ENCODE measurements at places on chromosomes 16 and 17.
A peak's percentile ranks its signal among the peaks of the same experiment; 100 is the strongest.

- no peak for DNase-seq
These were observed 112.5 kb downstream of the MSI2 start for GRCh38 chr17:57368637-57369336.

- DNase-seq = no peak
These were observed 30.9 kb upstream of the KCNJ12 start for GRCh38 chr17:21345236-21345635.

- DNase-seq = no peak
These were observed 83.2 kb downstream of the NTN1 start for GRCh38 chr17:9104370-9105041.

DNA sequence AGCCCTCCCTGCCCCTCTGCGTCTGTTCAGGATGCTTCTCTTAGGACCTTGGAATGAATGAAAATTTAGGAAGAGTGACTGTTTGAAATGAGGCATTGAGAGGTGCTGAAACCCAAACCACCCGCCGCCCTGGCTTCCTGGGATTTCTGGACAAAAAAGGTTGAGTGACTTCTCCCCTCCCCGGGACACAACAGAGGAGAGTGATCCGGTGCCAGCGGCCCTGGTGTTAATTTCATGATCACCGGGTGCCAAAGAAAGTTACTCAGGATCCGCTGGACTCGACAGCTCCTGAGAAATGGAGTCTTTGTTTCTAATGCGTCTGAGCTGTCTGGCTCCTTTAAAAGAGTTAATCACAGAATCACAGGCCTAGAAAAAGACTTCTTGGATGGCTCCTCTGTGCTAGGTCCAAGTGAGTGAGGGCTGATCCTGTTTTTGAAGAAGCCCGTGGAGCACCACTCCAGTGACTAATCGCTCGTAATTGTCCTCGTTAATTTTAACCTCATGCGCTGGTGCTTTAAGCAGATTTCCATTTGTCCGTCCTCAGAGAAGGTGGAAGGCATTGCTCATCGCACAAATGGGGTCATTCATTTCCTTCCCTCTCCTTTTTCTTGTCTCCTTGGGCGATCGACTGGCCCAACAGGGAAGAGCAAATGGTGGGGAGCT is 144.4 kb upstream of the ZFHX3 start:
- no peak for DNase-seq

GRCh38 chr17:39200957-39201510 is 951 bp downstream of the RPL19 start:
- no peak for DNase-seq

GRCh38 chr16:48538746-48539484 is 71.1 kb downstream of the N4BP1 start:
- DNase-seq = no peak

DNA sequence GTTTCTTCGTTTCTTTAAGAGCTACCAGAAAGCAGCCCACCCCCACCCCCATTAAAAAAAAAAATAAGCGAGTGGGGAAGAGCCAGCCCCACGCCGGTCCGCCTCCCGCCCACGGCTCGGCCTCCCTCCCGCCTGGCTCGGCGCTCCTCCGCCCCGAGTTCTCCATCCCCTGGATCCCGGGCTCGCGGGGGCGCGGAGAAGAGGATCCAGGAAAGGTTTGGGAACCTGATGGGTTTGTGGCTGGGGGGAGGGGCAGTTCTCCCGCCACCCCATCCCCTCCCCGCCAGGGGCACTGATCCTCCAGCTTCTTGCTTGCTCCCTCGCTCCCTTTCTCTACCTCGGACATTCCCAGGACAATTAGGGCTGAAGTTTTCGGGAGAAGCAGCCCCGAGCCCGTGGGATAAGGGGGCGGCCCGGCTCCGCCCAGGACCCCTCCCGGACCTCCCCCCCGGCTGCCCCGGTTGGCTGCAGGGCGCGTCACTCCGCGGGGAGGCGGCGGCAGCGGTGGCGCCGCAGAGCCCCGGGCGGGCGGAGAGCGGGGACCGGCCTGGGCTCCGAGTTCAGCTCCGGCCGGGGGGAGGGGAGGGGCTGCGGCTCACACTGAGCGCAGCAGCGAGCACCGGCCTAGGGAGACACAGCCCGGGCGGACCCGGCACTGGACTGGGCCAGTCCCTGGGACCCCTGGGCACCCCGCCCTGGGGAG is 1.0 kb upstream of the SALL1 start:
- peak; percentile 22 for DNase-seq

DNA sequence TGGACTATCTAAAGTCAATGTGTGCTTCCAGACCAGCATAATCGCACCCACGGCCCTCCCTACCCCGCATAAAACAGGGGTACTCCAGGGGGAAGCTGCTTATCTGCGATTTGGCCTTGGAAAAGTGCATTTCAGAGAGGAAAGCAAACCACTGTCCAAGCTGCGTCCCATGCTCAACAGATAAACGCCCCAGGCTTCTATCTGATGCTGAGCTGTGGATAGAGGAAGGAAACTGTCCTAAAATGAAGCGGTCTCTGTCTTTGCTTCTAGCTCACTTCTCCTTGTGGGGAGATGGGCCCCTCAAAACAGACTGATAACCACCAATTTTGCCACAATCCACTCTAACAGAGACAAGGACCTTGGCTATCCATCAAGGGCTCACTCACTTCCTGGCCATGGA is 160.5 kb upstream of the TNRC6C start:
- DNase-seq = no peak

- no peak for DNase-seq
These were observed 11.4 kb upstream of the DNAI2 start for GRCh38 chr17:74262601-74263000.

- DNase-seq = no peak
These were observed 19.5 kb downstream of the C16orf90 start for GRCh38 chr16:3475604-3476375.

GRCh38 chr17:79331492-79331891 is 256.9 kb downstream of the ENGASE start:
- no peak for DNase-seq

GRCh38 chr17:4519361-4519788 is 20.7 kb downstream of the SPNS2 start:
- no peak for DNase-seq

GRCh38 chr17:10071141-10071540 is 127.3 kb downstream of the GAS7 start:
- DNase-seq = no peak

GRCh38 chr17:71163813-71164122 is 957.1 kb upstream of the SOX9 start:
- DNase-seq = no peak

- DNase-seq = no peak
These were observed 101.9 kb downstream of the SDK2 start for GRCh38 chr17:73542323-73542722.

GRCh38 chr16:66618588-66619375 is 14.3 kb downstream of the CMTM3 start:
- no peak for DNase-seq

DNA sequence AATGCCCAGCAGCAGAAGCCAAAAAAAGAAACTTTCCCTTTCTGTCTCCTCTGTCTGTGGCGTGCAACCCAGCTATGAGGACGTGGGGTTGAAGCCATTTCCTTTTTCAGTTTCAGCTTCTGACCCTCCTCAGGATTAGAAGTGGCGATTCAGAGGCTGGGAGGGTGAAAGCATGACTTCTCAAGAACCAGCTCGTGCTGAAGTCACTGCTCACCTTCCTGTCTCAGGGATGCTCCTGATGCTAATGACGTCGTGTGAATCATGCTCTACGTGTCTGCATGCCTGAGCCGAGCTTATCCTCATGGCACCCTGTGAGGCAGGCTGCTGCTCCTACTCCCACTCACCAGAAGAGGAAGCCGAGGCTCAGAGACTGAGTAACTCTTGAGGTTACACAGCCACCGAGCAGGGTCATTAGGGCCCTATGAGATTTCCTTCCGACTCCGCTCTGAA is 5.7 kb upstream of the LPO start:
- DNase-seq = peak; percentile 41

GRCh38 chr17:20216154-20216815 is 207.1 kb downstream of the SPECC1 start:
- no peak for DNase-seq

GRCh38 chr17:35094902-35095301 is 24.8 kb downstream of the RAD51D start:
- DNase-seq = no peak

DNA sequence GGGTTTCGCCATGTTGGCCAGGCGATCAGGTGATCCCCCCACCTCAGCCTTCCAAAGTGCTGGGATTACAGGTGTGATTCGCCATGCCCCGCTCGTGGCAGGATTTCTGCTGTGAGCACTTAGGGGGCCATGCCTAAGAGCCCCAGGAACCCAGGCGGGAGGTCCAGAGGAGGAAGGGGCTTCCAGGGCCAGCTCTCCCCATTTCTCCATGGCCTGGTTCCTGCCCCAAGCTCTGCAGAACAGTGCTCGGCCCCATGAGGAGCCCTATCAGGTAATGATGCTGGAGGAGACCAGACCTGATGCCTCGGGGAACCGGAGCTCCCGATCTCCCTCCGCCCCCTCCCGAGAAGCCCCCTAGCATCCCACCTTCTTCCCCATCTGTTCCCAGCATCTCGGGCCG is 53.6 kb downstream of the RMI2 start:
- DNase-seq = no peak

DNA sequence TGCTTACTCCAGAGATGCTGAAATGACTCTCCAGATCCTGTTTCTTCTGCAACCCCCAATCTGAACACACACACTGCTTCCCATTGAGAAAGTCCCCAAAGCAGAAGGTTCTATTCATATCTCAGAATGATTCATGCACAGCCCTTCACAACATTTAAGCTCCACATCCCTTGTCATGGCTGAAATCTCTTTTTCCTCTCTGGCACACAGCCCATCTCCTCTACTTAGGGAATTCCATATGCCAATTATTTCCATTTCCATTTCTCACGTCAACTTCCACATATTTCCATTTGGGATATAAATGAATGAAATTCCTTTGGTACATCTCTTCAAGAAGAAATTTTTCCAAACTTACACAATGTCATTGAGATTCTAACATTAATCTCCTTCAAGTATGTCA is 119.6 kb downstream of the CDH11 start:
- DNase-seq = no peak

DNA sequence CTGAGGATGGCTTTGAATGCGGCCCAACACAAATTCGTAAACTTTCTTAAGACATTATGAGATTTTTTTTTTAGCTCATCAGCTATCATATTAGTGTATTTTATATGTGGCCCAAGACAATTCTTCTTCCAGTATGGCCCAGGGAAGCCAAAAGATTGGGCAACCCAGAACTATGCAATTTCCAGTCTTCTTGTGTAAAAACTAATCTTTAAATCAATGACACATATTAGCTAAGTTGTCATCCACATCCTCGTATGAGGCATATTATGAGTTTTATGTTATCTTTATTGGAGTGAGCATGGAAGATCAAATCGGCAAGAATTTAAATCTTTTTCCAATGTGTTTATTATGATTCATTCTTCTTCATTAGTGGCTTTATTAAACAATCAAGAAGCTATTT is 198.6 kb upstream of the HSBP1 start:
- DNase-seq = no peak

DNA sequence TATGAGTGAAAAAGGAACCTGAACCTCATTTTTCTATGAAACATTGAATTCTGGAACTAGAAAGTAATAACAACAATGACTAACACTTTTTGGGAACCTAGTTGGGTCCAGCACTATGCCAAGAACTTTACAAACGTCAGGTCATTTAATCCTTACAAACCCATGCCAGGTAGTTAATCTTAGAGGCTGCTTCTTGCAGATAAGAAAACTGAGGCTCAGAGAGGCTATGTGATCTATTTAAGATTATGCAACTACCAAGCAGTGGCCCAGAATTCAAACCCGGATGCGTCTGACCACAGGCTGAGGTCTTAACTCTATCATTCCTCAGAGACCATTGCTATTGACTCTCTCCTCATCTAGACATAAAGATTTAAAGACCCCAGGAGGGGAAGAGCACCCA is 358.7 kb downstream of the GRIN2A start:
- DNase-seq = no peak

- DNase-seq = no peak
These were observed 714 bp downstream of the SPATA33 start for GRCh38 chr16:89658221-89658879.

DNA sequence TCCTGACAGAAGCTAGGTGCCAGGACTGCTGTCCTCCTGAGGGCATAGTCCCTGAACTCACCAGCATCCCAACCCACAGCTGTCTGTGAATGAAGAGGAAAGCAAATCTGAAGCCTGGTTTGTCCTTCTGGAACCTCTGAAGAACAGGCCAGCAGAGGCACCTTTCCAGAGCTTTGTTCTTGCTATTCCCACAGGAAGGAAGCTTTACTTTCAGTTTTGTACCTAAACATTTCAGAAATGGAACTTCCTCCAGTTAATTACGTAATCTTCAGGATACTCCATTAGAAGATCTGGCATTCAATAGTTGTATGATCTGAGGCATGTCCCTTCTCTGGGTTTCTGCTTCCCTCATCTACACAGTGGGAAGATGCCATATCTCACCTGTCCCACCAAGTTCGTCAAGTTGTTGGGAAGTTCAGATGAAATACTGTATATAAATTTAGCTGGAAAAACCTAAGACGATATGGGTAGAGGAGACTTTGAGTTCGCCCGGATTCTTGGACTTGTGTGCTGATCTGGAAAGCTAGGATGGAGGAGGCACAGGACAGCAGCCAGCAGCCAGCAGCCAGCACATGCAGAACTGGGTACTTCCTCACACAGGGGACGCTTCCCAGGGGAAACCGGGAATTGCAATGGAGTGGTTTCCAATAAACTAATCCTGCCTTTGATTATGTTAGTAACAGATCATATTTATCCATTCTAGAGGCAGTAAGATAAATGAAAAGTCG is 22.4 kb downstream of the NXPH3 start:
- DNase-seq = no peak

DNA sequence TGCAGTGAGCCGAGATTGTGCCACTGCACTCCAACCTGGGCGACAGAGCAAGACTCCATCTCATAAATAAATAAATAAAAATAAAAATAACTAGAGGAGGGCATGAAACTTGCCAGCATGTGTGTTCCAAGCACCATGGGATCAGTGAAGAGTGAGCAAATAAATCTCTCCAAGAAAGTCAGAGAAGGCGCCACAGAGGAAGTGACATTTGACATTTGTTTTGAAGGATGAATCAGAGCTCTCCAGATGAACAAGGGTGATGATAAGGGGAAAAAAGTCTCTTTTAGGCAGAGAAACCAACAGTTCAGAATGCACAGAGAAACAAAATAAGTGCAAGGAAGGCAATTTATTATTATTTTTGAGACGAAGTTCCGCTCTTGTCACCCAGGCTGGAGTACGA is 50.3 kb downstream of the IST1 start:
- no peak for DNase-seq
